ENCODE measurements at places on chromosomes 2 and 18. TPM values are rescaled to one million over a fixed set of nuclear protein-coding genes. Genes with fewer than 3 reads are reported as not detected.

DNA sequence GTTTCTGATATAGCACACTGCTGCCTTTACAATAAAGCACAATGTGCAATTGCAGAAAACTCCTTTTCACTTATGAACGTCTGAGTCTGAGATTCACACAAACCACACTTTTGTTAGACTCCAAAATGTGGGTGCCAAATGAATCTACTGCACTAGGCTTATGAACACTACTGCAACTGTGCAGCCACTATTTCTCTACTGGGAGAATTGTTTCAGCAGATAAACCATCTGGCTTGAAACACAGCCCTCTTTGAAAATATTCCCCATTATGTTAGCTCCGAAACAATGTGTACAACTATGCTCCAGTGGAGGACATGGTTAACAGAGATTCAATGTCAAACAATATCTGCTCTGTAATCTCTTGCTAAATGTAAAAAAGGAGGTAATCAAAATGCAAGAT is 188.7 kb upstream of the ZEB2 start:
- H3K36me3 ChIP-seq: no peaks in the 10 kb centered on the region
- H3K4me3 ChIP-seq: no peak overlapping the region
- H3K27ac ChIP-seq: no peak overlapping the region
- DNase-seq: no peak

GRCh38 chr2:25490217-25490616 is 148.5 kb upstream of the DNMT3A start:
- no peaks in the 10 kb centered on the region for H3K36me3 ChIP-seq
- H3K27ac ChIP-seq: no peak overlapping the region
- no peak for DNase-seq
- H3K27me3 ChIP-seq: no peaks in the 10 kb centered on the region

GRCh38 chr2:10245021-10245420 is 57.7 kb upstream of the HPCAL1 start:
- peaks cover 2% of the 10 kb centered on the region for H3K27me3 ChIP-seq
- no peak overlapping the region for H3K27ac ChIP-seq
- no peak for DNase-seq
- H3K4me3 ChIP-seq: no peak overlapping the region
- H3K36me3 ChIP-seq: no peaks in the 10 kb centered on the region

CLEC4F gene
- not detected for total RNA-seq

Data from astrocyte (in vitro differentiated cells and primary cell).